ENCODE measurements at places on chromosomes 2 and 18. TPM values are rescaled to one million over a fixed set of nuclear protein-coding genes. Genes with fewer than 3 reads are reported as not detected.
A peak's percentile ranks its signal among the peaks of the same experiment; 100 is the strongest.

GRCh38 chr2:45470531-45470930 is 140.5 kb downstream of the SRBD1 start:
- DNase-seq, result peak; percentile 27

GRCh38 chr2:144988591-144988990 is 468.7 kb upstream of the ZEB2 start:
- no peak for DNase-seq

The GRHL1 gene
- 1.3 TPM for total RNA-seq

The RBM44 gene
- 0.65 TPM for total RNA-seq
